Karpas-422 (cell line): ENCODE measurements at places on chromosomes 11 and 22. TPM values are rescaled to one million over a fixed set of nuclear protein-coding genes. Genes with fewer than 3 reads are reported as not detected.

DNA sequence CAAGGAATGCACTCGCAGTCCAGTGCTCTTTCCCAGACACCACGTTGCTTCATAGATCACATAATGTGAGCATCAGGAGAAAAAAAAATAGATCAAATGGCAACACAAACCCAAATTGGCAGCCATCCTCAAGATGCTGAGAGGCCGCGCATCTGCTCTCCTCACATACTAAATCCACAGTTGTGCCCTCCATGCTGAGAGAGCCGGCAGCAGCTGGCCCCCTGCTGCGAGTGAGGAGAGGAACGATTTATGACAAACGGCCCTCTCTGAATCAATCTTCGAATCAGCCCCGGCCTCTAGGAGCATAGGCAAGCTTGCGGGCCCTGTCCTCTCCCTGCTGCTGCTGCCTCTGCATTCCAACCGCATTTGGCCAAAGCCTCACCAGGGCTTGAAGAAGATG lies 159.9 kb upstream of the TENM4 start:
- DNase-seq, result no peak

DNA sequence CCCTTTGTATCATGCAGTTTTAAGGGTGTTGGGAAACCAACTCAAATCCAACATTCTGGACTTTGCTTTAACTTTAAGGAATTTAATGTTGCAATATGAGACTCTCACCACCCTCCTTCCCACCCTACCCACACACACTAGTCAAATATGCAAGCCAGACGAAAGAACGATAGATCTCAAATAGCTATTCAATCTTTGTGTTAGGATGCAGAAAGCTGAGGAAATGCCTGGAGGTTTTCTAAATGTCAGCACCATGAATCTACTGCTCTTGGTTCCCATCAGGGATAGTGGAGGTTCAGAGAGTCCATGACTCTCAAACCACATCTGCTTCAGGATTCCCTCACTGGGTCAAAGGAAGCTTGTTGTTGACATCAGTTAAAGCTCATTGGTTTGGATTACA lies 33.7 kb downstream of the EXPH5 start:
- no peak for DNase-seq

Gene ZP1
- total RNA-seq, result not detected in 2 replicates

DNA sequence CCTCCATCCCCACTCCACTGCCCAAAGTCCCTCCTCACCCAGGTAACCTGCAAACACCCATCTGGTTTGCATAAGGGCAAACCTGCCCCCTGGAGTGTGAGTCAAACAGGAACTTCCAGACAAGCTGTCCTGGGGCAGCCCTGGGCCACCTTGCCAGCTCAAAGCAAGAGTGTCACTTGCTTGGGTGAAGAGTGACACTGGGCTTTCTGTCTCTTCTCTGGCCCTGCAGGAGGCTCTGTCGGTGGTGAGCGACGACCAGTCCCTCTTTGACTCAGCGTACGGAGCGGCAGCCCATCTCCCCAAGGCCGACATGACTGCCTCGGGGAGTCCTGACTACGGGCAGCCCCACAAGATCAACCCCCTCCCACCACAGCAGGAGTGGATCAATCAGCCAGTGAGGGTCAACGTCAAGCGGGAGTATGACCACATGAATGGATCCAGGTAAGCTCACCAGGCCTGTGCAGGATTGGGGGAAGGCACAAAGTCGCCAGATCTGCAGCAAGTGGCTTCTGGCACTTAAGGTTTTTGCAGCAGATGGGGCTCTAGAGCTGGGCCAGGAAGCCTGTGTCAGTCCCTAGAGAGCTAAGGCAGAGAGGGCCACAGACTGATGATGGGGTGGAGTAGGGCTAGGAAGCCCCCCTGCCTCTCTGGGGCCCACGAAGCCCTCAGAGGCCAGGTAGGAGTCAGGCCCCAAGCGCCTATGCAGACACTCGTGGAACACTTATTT lies 64.2 kb downstream of the FLI1 start:
- DNase-seq, result no peak

Gene PGR
- total RNA-seq, result not detected in 2 replicates

- DNase-seq, result no peak
Measured at GRCh38 chr11:89125298-89125697, 52.4 kb upstream of the TYR start.

Gene KCNJ1
- total RNA-seq, result not detected in 2 replicates

- DNase-seq, result no peak
Measured at GRCh38 chr11:1485504-1485885, 1.1 kb downstream of the MOB2 start.

Gene SCUBE2
- 6.8 TPM in 1 of 2 replicates, not detected in the other for total RNA-seq

DNA sequence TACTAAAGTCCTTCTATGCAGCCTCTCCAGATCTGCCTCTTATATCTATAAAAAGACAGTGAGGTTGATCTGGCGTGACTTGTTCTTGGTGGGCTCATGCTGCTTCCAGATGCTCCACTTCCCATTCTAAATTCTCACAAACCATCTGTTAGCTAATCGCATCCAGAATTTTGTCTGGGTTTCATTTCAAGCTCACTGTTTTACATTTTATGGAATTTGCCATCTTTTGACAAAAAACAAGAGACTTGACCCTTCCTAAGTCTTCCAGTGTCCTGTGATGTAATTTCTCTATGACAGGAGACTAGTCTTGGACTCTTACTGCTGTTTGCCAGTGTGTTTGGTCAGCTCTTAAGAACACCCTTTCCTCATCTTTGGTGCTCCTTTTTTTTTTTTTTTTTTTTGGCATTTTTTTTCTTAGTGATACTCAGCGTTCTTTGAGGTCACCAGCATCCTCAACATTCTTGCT lies 23.0 kb downstream of the CRKL start:
- DNase-seq, result no peak

GRCh38 chr11:31820438-31820818 lies 9.3 kb upstream of the PAX6 start:
- no peak for DNase-seq

GRCh38 chr11:57306940-57307565 lies 17.7 kb downstream of the TNKS1BP1 start:
- no peak for DNase-seq

Gene MS4A4A
- total RNA-seq, result not detected in 2 replicates
